ENCODE measurements at places on chromosomes 2 and 18. TPM values are rescaled to one million over a fixed set of nuclear protein-coding genes. Genes with fewer than 3 reads are reported as not detected.

NOL4 gene
- 0.03 TPM for polyA plus RNA-seq

SIX2 gene
- not detected for polyA plus RNA-seq

NLRC4 gene
- polyA plus RNA-seq: 0.99 TPM

- no peak for DNase-seq
These were observed 20.5 kb upstream of the MYCN start for GRCh38 chr2:15919716-15920434.

- DNase-seq: no peak
These were observed 3.6 kb upstream of the RAB31 start for GRCh38 chr18:9704233-9705118.

- DNase-seq: no peak
These were observed 123.1 kb downstream of the ASB1 start for GRCh38 chr2:238549866-238550265.

Measured in liver (tissue), 10 donors.